ENCODE measurements at places on chromosomes 7 and 10. TPM values are rescaled to one million over a fixed set of nuclear protein-coding genes. Genes with fewer than 3 reads are reported as not detected.

The MYO1G gene
- 0.62 TPM for total RNA-seq

The NPSR1 gene
- total RNA-seq = not detected

The FOXP2 gene
- total RNA-seq = not detected

The COL26A1 gene
- total RNA-seq = 0.16 TPM

The NPVF gene
- not detected for total RNA-seq

The ZNF804B gene
- 0.07 TPM for total RNA-seq

The GIMAP1 gene
- 0.11 TPM for total RNA-seq

The NYAP1 gene
- total RNA-seq = 0.82 TPM

The LEP gene
- total RNA-seq = not detected

The USP6NL gene
- 26.6 TPM for total RNA-seq

The RNF32 gene
- 3.9 TPM for total RNA-seq

The ACHE gene
- 8.8 TPM for total RNA-seq

The INHBA gene
- total RNA-seq = 0.02 TPM

The GALNT17 gene
- total RNA-seq = 0.11 TPM
